ENCODE measurements at places on chromosomes 5 and 9.

- no peak for DNase-seq
Observed at GRCh38 chr5:116152169-116152568, 67.3 kb downstream of the COMMD10 start.

DNA sequence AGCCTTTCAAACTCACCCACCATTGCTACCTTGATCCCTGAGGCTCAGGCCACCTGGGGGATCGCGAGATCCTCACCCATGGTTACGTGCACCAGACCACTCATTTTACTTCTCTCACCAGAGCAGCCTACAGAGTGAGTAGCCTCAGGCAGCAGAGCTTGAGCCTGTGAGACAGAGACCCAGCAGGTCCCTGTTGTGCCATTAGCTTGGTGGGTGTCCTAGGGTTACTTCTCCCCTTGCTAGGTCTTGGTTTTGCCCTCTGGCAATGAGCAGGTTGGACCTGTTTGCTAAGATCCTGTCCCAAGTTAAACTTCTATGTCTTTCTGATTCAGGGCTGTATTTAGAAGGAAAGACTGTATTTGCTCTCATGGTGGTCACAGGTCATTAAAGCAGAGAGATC is 21.8 kb downstream of the WHRN start:
- DNase-seq: no peak

GRCh38 chr9:96115836-96116235 is 186.1 kb downstream of the HSD17B3 start:
- DNase-seq: no peak

- DNase-seq: no peak
Observed at GRCh38 chr5:124755565-124755964, 9.1 kb upstream of the ZNF608 start.

- DNase-seq: no peak
Observed at GRCh38 chr9:123960366-123960765, 30.4 kb upstream of the DENND1A start.

- no peak for DNase-seq
Observed at GRCh38 chr5:30194595-30194994, 998.9 kb upstream of the CDH6 start.
